ENCODE measurements at places on chromosomes 7 and 10.

GRCh38 chr7:49805371-49806007 is 32.1 kb downstream of the VWC2 start:
- no peak for DNase-seq

DNA sequence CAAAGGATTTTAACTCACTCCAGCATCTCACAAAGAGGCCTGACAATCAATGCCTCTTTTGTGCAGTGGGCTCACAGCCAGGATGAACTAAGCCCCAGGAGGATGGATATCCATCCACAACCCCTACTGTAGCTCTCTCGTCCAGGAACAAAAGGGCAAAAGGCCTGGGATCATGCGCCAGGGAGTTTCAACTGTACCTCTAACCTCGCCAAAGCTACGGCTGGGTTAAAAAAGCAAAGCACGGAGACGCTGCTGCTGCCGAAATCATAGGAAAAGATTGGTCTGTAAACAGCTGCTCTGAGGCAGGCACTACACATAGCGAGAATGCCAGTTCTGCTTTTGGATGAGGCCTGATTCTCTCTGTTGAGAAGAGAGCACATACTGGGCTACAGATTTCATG is 32.1 kb downstream of the VSTM4 start:
- DNase-seq = peak; percentile 63

GRCh38 chr7:109873296-109873695 is 1217.6 kb upstream of the LRRN3 start:
- DNase-seq = peak; percentile 55

GRCh38 chr10:120503689-120504088 is 46.7 kb downstream of the PLPP4 start:
- no peak for DNase-seq

DNA sequence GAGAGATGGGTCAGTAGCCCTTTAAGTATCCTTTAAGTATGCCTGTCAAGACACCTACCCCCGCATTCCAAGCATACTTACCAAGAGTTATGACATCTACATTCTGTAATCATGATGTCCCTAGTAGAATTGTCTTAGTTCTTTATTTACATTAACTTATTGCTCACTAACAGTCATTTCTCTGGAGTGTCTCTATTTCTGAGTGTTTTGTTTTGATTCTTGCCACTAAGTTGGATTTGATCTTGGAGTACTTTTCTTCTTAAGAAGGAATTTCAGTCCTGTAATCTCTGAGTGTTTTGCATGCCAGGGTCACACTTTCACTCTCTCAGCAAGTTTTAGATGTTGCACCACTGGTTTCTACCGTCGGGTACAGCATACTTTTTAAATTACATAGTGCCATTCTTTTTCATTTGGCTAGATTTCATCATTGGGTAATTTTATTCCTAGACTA is 1053.9 kb downstream of the KCNMA1 start:
- no peak for DNase-seq

GRCh38 chr7:156975620-156976019 is 26.1 kb downstream of the NOM1 start:
- DNase-seq = no peak

DNA sequence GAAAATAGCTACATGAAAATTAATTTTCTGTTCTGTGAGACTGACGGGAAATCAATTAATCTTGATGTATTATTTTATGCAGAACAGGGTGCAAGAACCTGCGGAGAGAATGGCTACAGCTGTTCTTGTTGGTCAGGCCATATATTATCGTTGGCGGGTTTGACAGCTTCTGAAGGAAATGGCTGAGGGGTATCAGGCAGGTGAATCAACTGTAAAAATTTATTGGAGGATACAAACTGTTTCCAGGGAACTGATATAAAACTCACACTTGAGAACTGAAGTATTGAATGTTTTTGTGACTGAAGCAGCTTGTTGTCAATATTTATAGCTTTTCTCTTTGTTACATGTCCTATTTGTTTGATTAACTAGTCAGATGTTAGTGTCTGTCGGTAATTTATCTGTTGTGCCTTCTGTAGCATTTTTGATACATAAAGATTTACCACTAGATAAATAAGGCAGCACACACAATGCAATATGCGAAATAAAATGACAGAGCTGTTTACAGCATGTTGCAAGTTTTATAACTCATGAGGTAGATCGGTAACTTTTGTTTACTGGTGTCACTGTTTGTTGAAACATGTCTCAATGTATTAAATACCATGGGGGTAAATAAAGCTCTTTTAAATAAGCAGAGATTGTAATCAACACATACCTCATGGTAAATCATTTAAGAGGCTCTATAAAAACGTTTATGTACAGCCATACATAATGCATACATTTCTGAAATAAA is 308.2 kb downstream of the LRMDA start:
- no peak for DNase-seq

- DNase-seq = no peak
These were observed 266.2 kb downstream of the SLC25A13 start for GRCh38 chr7:96055717-96056116.

DNA sequence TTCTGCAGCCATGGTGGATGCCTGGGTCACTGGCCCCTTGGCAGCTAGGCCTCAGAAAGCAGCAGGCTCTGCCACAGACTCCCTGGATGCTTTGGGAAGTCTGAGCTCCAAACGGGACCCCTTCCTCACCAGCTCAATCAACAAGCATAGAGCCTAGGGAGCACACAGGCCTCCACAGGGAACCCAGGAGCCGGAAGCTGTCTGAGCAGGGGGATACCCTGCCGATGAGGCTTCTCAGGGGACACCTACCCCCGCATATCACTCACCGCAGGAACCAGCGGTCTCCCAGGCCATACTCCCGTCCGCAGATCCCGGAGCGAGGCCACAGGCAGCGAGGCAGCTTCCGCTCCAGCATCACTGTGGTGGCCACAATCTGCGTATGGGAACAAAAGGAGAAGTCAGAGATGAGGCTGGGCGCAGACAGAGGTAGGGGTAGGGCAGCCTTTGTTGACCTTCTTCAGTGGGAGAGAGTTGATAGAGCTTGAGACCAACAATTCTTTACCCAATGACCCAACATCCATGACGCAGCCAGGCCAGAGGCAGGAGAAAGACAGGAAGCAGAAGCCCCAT is 13.4 kb downstream of the TRPV6 start:
- DNase-seq = peak; percentile 25

- DNase-seq = no peak
These were observed 26.3 kb upstream of the HMX3 start for GRCh38 chr10:123109466-123109865.

- no peak for DNase-seq
These were observed 14.5 kb downstream of the VWDE start for GRCh38 chr7:12389089-12389700.

DNA sequence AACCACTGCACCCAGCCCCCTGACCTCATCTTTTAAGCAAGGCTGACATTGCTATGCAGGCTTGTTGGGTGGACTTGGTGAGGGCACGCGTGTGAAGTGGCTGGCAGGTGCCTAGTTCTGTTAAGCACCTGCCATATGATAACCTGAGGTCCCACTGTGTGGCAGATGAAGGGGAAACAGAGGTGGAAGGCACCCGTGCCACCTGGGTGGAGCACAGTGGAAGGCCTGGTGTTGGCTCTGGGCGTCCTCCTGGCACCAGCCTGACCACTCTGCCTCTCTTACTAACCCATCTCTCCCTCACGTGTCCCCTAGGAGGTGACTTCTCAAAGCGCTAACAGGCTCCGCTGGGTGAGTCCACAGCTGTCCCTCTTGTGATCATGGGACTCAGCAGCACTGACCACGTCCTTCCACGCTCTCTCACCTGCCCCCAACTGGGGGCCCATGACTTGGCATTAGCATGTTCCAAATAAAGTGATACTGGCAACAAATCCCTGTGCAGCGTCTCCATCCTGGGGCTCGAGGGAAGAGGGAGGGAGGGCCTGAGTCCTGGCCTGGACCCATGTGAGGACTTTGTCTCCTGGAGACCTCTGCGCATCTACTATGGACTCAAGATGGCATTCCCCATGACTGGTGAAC is 4.6 kb upstream of the ZNF862 start:
- no peak for DNase-seq

DNA sequence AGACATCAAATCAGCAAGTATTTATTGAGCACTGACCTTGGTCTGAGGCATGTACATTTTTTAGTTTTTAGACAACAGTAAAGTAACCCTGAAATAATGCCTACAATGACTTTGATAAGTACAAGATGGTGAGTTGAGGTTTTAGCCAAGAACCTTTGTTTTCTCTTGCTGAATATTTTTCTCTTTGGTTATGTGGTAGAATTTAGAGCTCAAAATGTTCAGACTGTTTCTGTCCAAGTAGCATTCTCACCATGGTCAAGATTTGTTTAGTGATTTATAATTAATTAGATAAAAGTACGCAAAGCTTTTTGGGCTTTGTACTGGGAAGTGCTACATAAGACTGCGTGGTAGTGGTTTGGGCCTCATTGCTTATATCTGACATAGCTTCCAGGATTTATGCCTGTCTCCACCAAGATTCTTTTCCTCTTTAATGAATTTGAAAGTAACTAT is 102.4 kb downstream of the KAT6B start:
- DNase-seq = no peak

DNA sequence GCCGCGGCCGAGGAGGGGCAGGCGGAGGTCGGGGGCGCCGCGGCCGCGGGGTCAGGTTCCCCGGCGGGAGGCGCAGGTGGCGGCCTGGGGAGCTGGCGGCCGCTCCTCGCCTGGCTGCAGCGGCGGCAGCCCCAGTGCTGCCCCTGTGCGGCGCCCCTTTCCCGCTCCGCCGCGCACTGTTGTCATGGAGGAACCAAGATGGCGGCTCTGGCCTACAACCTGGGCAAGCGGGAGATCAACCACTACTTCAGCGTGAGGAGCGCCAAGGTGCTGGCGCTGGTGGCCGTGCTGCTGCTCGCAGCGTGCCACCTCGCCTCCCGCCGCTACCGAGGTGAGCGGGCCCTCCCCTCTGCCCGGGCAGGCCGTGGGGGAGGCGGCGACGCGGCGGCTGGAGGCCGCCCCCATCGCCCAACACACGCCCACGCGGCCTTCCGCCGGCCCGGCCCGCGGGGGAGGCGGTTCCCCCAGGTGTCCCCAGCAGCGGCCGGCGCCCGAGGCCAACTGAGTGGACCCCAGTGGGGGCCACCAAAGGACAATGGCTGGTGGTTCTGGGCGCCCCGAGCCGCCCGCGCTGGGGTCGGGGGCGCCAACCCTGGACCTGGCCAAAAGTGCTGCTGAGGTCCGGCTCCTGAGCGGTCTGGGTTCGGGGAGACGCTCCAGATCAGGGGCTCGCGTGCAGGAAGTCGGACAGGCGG is 425 bp downstream of the CASD1 start:
- peak; percentile 86 for DNase-seq

DNA sequence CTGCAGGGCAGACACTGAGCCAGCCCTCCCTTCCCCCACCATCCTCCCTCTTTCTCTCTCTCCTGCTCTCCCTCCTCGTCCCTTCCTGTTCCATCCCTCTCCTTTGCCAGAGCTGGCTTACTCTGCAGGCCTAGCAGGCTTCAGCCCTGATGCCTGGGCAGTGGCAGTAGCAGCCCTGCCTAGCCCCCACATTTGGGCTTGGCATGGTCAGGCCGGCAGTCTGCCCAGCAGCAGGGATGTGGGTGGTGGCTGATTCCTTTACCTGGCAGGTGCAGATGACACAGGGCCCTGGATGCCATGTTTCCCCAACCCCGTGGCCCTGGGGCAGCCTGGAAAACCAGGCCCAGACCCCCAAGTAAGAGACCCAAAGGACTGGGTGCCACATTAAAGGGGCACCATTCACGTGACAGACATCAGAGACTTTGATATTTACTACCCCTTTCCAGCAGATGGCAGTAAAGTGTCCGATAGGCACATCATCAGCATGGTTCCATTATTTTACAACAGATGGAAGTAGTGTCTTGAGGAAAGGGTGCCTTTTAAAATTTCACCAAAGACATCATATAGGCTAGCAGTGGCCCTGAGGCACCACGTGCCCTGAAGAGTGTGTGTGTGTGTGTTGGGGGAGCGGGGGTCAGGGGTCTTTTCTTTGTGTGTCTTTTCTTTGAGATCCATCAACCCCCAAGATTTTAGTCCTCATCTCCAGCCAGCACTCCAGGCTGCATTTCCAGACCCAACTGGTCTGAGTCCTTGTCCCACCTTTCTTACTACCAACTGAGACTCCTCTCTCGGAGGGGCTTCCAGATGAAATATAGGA is 5.9 kb downstream of the KCP start:
- no peak for DNase-seq

- DNase-seq = no peak
These were observed 10.0 kb downstream of the VWC2 start for GRCh38 chr7:49783446-49783845.

GRCh38 chr7:99997545-99998137 is 17.8 kb upstream of the ZKSCAN1 start:
- peak; percentile 85 for DNase-seq

GRCh38 chr7:90688810-90689209 is 92.7 kb downstream of the CDK14 start:
- no peak for DNase-seq

- no peak for DNase-seq
These were observed 133.5 kb downstream of the MTPAP start for GRCh38 chr10:30215623-30216022.

GRCh38 chr10:89810908-89811525 is 109.6 kb downstream of the KIF20B start:
- DNase-seq = no peak

- no peak for DNase-seq
These were observed 38.2 kb downstream of the PLAU start for GRCh38 chr10:73948947-73949633.

- DNase-seq = no peak
These were observed 116.1 kb downstream of the OR13A1 start for GRCh38 chr10:45199205-45199740.

DNA sequence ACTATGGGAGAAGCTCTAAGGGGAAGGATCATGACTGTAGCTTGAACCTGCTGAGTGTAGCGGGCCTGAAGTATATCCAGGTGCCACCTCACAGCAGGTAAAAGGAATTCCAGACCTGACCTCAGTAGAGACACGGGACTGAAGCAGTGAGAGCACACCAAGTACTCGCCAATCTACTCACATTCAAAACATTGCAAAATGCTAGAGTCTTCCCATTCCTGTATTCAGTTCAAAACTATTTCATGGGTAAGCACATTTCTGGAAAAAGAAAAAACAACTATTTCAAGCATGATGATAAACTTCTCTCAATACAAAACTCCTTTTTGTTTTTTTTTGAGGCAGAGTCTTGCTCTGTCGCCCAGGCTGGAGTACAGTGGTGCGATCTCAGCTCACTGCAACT is 121.9 kb upstream of the AUTS2 start:
- no peak for DNase-seq

DNA sequence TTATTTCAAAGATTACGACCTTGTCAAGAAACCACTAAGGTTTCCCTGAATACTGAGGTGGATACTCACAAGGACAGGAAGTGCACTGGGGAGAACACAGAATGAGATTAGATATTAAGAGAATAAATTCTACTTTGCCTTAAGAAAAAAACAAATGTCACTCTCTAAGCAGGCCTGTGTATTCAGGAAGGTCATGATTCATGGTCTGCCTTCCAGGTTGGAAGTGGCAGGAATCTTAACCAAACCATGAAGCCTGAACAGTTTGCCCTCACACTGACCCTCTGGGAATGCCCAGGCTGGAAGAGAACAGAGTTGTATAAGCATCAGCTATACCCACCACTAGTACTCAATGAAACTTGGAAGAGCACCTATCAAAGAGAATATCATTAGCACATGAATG is 227.6 kb downstream of the DGKI start:
- no peak for DNase-seq

DNA sequence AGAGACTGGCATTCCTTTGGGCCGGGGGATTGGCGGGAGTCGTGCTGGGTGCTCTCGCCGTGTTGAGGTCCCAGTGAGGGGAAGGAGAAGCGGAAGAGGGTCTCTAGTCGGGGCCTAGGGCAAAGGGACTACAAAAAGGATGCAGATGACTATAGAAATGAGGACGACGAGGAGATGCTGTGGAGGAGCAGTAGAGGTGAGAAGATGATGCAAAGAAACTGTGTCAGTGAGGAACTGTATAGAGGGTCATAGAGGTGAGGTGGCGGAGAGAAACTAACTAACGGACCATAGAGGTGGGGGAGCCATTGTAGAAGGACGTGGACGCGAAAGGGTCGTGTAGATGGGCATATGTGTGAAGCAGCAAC is 324 bp downstream of the TWNK start:
- no peak for DNase-seq

All from left forelimb (tissue), 1 donor.